T47D (cell line): ENCODE measurements at places on chromosomes 16 and 17.

DNA sequence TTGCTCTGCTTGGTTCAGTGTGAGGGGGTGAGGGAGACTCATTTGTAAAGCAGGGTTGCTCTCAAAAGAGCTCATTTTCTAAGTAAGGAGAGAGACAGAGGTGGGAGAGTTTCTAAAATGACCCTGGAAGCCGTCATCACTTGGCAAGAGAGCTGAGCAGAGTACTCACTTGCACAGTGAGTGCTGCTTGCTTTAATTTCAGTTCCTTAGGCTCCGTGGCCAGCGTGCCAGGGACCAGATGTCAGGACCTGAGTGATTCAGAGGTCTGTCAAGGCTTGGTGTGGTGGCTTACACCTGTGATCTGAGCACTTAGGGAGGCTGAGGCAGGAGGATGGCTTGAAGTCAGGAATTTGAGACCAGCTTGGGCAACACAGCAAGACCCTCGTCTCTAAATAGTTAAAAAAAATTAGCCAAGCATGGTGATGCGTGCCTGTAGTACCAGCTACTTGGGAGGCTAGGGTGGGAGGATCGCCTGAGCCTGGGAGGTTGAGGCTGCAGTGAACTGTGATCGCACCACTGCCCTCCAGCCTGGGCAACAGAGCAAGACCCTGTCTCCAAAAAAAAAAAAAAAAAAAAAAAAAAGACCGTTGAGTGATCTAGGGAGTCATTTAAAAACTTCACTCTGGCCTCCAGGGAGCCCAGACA, 10.7 kb downstream of the ZNF205 start:
- no peak for DNase-seq

DNA sequence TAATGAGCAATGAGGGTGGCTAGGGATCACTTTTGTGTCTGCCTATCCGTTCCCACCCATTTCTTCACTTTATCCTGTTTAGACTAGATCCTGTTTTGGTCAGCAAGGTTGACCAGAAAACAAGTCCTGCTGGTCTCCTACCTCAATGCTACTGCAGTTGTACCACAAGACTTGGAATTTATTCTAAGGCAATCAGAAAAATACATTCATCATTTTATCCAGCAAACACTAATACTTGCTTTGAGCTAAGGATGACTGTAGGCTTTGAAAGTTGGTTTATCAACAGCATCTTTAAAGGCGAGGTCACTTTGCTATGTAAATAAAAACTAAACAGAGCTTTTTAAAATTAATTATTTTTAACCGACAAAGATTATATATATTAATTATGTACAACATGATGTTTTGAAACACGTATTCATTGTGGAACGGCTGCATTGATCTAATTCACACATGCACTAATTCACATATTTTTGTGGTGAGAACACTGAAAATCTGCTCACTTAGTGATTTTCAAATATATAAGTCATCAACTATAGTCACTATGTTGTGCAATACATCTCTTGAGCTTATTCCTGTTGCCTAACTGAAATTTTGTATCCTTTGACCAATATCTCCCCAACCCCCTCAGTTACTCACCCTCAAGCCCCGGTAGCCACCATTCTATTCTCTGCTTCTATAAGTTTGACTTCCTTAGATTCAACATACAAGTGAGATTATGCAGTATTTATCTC, 125.9 kb upstream of the HS3ST3A1 start:
- DNase-seq, result no peak

GRCh38 chr17:17366235-17366634, 63.1 kb downstream of the NT5M start:
- no peak for DNase-seq

- no peak for DNase-seq
These were observed at the start of gene PYCARD for GRCh38 chr16:31202414-31203375. TSS of gene PYCARD (minus strand) at chr16:31202760. CDS start at chr16:31202690, 70 bp downstream.

DNA sequence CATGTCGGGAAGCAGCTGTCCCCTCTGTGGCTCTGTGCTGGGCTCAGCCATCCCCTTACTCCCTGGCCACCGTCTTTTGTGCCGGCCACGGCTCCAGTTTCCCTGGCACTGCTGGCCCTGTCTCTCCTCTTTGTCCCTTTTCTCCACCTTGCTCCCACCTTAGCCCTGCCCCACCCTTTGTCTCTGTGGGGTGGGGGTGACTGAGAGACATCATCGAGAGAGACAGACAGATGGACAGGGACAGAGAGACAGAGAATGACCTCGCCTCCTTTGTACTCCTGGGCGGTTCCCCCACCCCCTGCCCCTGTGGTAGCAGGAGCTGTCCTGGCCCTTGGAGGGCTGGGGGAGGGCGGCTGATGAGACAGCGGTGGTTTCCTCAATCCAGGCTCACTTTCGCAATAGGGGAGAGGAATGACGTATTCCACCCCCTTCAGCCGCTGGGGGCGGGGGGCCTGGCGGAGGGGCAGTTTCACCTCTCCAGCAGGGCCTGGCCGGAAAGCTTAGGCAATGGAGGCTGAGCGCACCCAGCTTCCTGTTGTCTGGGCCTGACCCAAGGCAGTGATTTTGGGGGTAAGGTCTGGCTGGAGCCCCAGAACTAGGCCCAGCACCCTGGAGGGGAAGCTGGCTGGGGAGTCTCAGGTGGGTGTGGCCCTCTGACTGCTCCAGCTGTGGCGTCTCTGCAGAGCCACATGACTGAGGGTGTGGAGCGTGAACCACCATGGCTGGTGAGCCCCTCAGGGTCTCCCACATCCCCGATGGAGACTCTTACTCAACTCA, 7.3 kb downstream of the FMNL1 start:
- DNase-seq, result no peak

GRCh38 chr17:79533116-79533515, 77.7 kb downstream of the RBFOX3 start:
- no peak for DNase-seq

DNA sequence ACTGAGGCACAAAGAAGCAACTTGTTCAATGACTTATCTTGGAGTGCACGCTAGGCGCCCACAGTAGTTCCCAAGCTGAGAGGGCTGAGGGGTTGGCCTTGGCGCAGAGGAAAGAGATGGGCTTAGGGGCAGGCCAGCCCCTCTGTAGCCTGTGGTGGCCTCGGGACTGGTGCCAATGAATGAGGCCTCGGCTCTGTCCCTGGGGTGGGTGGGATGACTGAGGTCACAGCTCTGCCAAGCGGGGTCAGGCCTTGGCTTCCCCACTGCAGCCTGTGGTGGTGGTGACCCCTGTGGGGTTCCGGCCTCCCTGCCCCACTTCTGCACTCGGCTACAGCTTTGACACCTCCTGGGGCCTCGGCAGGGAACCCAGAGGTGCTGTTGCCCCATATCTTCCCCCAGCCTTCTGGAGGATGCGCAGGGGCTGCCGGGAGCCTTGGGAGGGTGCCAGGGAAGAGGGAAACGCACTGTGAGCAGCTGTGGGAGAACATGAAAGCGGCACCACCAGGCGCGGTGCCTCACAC, 46.0 kb downstream of the BEAN1 start:
- DNase-seq, result no peak

DNA sequence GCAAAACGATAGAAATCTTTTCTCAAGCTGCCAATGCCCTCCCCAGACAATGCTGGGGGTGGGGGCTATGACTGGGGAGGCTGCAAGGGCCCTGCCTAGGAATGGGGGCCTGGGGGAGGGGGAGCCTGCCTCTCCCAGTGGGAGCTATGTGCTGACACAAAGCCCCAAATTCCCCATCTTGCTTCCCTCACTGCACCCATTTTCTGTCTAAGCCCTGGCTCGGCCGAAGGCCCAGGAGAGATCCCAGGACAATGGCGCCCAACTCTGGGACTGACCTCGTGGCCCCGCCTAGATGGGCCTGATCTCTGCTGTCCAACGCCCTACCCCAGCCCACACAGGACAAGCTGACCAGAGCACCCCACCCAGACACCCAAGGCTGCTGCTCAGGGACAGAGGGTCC, 11.1 kb upstream of the KCNJ12 start:
- no peak for DNase-seq

GRCh38 chr16:88920618-88921590, 54.4 kb upstream of the PABPN1L start:
- DNase-seq, result peak; percentile 56

DNA sequence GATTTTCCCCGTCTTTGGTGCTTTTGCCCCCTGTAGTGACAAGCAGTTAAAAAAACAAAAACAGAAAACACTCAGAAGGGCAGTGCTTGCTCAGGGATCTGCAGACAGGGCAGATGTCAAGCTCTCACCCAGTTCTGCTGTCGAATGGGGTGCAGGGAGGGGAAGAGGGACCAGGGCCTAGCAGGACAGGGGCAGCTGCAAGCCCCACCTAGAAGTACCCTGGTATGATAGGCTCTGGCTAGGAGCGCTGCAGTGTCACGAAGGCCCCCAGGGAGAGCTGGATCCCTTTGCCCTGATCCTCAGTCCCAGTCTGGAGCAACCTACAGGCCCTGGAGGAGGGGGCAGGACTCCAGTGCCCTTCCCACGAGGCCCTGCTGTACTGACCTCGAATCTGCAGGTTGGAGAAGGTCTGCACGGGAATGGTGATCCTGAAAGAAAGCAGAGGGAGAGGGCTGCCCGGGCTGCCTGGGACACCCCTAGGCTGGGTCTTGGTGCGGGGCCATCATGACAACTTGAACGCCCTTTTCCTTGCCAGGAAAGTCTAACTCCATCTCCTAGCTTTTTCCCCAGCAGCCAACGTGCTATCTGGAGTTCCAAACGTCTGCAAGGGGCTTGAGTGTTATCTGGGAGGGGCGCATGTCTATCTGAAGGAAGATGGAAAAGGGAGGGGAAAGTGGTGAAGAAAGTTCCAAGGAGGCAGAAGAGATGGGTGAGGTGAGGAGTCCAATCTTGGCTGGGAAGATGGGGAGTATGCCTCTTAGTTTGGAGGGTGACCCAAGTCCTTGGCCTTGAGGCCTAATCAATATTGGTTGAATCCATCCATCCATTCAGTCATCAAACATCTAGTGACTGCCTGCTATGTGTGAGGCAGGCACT, 4.8 kb downstream of the GFAP start:
- DNase-seq, result no peak

- no peak for DNase-seq
These were observed 5.3 kb upstream of the ERBB2 start for GRCh38 chr17:39694593-39694992.

DNA sequence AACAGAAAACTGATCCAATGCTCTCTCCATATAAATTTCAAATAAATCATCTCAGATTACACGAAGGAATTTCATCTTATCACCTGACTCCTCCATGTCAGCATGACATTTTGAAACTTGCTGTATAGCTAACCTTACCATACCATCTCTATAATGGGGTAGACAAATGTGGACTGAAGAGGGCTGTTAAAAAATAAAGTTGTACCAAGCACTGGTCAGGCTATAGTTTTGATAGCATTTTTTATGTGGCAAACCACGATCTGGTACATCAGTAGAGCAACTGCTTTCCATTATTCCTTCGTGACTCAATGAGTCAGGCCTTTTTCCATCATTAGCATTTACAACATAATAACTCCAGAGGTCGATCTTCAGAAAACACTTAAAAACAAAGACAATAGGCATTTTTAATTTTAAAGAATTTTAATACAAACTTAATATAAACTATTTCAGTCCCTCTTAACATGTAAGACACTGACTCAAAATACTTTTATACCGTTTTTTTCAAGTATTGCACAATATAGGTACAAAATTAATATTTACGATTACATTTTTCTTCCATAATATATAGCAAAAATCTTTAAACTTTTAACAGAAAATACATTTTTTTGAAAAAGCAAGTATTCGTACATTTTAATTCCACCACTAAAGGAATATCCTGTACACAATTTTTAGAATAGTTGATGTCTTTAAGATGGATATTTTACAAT, 4.2 kb downstream of the TOB1 start:
- DNase-seq, result peak; percentile 56

DNA sequence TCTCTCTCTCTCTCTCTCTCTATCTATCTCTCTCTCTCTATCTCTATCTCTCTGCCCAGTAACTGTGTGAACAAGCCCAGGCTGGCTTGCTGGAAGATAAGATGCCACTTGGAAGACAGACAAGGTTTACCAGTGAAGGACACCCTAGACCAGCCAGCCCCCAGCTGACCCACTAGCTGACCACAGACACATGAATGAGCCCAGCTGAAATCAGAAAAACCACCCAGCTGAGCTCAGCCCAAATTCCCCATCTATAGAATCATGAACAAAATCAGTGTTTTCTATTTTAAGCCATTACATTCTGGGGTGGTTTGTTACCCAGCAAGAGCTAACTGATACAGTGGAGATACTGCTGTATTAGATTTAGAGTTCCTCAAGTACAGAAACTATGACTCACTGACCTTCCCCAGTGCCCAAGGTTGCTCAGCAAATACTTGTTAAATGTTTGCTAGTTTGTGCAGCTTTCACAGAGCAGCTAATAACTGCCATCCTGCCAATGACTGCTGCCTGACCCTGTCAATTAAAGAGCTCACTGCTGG, 18.0 kb downstream of the EMP2 start:
- DNase-seq, result no peak

- DNase-seq, result no peak
These were observed 18.7 kb downstream of the DCUN1D3 start for GRCh38 chr16:20881503-20881878.

GRCh38 chr16:51137097-51137496, 14.0 kb downstream of the SALL1 start:
- no peak for DNase-seq

GRCh38 chr16:16971042-16971441, 499.7 kb downstream of the XYLT1 start:
- DNase-seq, result no peak

DNA sequence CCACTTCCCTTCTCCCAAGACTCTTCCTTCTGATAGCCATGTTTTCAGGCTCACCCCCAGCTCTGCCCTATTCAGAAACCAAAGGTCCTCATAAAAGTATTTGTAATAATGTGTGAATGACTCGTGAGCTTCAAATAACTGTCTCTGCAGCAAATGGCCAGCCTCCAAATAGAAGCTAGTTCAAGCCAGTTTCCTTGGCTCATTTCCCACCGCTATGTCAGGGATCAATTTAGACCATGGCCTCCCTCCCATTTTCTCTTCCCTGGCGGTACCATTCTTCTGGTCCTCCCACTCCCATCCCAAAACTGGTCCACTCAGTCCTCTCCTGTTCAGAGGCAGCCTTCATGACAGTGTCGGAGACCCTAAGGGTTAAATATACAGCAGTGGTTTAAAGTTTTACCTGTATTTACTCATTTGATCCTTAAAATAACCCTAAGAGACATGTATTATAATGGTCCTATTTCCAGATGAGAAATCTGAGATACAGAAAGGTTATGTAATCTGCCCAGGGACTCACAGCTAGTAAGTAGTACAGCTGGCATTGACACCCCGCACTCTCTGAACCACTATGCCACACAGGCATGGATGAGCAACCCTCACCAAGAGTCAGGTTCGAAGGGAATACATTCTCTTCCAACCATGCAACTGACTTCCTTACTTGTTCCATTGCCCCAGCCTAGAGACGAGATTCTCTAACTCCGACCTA, 42.9 kb downstream of the GAS7 start:
- no peak for DNase-seq

DNA sequence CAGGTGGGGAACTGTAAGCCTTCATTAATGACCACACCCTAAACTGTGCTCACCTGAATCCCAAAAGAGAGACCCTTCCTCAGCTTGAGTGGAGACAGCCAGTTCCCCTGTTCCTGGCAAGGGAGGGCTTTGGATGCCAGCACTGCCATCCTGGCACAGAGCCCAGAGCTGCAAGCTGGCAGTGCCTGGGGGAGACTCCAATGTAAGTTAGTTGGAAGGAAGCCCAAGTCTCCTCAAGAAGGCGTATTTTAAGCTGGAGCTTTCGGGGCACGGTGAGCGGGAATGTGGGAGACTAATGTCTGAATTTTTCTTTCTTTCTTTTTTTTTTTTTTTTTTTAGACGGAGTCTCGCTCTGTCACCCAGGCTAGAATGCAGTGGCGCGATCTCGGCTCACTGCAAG, 4.7 kb downstream of the CDC42EP4 start:
- no peak for DNase-seq

GRCh38 chr17:6437466-6437865, 2.5 kb upstream of the AIPL1 start:
- no peak for DNase-seq

- no peak for DNase-seq
These were observed 184.9 kb downstream of the MSI2 start for GRCh38 chr17:57441270-57441600.
